HCT116 (cell line): ENCODE measurements at places on chromosomes 5 and 9.
A peak's percentile ranks its signal among the peaks of the same experiment; 100 is the strongest.

DNA sequence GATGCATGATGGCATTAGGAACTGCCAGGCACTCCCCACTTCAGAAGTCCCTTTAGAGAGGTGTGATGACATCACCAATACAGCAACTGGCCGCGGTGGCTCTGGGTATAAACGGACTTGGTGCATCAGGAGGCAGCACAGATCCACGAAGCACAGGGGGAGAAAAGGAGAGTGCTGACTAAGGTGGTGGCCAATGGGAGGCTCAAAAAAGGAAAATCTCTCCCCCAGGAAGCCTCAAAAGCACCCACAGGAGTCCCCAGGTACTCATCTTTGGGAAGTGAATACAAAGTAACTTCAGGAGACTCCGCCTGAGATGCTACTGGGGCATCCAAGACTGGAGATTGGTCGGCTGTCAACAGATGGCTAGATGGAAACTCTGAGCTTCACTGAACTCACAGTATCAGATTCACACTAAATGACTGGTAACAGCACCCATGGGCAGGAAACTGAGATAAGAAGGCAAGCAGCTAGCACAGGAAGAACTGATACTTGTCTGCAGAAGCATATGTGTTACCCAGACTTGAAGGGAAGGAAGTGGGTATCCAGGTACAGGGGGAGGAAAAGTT, 7.6 kb downstream of the TTC39B start:
- no peak for DNase-seq

GRCh38 chr5:58444805-58445204, 15.1 kb downstream of the PLK2 start:
- no peak for DNase-seq

DNA sequence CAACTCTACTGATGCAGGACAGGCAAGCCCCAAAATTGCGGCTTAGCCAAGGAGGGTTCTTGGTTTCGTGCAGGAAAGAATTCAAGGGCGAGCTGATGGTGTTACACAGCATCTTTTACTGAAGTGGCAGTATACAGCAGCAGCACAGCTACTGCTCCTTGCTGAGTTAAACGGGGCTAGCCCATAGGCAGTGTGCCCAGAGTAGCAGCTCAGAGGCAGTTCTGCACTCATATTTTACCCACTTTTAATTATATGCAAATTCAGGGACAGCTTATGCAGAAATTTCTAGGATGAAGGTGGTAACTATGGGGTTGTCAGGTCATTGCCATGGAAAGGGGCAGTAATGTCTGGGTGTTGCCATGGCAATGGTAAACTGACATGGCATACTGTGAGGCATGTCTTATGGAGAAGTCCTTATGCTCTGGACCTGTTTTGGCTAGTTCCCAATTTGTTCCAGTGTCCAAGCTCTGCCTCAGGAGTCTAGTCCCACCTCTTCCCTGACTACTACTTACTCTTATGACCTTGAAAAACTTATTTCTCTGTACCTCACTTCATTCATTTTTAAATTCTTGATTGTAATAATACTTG, 2.0 kb upstream of the SPINK9 start:
- no peak for DNase-seq

- DNase-seq: no peak
Observed at GRCh38 chr5:175687231-175687701, 29.4 kb downstream of the HRH2 start.

- peak; percentile 24 for DNase-seq
Observed at GRCh38 chr9:111038331-111039230, at the start of gene LPAR1. TSS of gene LPAR1 (minus strand) at chr9:111038470. CDS start at chr9:110972117, 66,353 bp downstream.

DNA sequence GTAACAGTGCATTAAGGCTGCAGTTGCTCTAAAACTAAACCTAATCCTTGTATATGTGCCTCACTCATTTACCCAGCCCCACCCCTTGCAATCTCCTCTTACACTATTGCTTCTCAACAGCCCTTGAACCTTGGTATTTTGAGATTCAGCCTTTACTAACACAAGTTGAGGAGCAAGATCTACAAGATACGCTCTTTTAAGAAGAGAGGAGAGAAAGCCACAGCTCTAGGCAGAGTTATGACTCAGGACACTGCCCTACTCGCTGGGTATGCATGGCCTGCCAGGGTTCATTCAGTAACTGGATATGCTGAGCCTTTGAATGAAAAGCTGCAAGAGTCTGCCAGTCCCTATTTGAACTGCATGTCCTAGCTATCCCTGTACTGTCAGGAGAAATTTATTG, 219.5 kb downstream of the PCSK5 start:
- DNase-seq: no peak

- DNase-seq: no peak
Observed at GRCh38 chr5:157719245-157719644, 12.0 kb upstream of the THG1L start.

- no peak for DNase-seq
Observed at GRCh38 chr9:2623288-2624050, 1.9 kb downstream of the VLDLR start.

DNA sequence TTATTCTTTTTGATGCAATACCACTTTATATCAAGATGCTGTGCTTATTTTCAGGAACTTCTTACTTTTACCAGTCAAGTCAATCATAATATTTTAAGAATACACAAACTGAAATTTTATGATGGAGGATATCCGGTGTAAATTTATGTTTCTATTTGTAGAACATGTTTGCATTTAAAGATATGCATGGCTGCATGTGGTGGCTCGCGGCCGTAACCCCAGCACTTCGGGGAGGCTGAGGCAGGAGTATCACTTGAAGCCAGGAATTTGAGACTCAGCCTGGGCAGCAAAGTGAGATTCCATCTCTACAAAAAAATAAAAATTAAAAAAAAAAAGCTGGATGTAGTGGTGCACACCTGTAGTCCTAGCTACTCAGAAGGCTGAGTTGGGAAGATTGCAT, 73.5 kb upstream of the ALDH1A1 start:
- DNase-seq: no peak
